ENCODE measurements at places on chromosomes 3 and 15.

DNA sequence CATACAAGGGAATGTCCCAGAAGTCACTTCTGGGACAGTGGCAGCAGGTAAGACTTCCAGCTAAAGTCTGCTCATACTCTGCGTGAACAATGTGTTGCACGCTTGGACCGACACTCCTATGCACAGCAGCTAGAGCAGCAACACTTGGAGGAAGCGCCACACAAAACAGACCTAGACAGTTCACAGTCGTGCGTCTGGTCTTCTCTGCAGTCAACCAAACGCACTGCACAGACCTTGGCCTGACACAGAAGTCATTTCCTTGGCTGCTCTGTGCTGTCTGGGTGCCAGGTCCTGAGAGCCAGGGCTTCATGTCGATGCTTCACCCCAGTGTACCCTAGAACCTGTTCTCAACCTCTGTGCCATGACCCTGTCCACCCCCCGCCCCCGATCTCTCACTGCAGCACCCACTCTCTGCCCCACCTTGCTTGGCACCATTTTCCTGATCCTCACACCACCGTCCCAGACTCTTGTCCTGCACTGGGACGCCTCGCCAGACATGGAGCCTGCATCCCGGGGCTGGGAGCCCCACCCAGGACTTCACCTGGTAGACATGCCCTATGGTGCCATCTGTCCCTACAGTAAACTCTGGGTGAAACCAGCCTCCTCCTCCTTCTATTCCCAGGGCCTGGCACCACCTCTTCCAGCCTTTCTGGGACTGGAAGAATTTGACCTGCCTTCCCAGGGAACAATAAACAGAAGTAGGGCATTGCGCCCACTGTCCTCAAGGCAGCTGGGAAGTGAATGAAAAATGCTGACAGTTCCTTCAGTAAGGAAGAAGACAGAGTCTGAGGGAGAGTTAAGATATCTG is 3.1 kb downstream of the ATP10A start:
- no peak for DNase-seq

DNA sequence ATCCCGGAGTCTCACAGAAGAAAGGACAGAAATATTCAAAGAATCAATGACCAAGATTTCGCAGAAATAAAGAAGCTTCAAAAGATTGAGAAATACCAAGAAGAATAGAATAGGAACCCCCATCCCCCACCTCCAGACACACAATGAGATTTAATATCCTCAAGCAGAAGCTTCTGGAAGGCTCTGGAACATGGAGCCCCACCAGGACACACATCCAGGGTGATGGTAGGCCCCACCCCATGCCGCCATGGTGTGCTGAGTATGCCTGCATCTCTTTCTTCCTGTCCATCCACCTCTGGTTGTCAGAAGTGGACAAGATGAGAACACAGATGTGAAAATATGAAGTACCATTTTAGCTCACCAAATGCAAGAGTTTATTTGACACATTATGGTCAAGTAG is 19.3 kb downstream of the PRR23E start:
- DNase-seq = no peak

- DNase-seq = no peak
Measured at GRCh38 chr3:181933052-181933618, 221.4 kb downstream of the SOX2 start.

- no peak for DNase-seq
Measured at GRCh38 chr3:149459491-149460059, 14.9 kb upstream of the TM4SF4 start.

GRCh38 chr15:68580026-68580882 is 1.5 kb downstream of the CORO2B start:
- no peak for DNase-seq

- no peak for DNase-seq
Measured at GRCh38 chr15:60551147-60551780, 72.3 kb upstream of the ICE2 start.

DNA sequence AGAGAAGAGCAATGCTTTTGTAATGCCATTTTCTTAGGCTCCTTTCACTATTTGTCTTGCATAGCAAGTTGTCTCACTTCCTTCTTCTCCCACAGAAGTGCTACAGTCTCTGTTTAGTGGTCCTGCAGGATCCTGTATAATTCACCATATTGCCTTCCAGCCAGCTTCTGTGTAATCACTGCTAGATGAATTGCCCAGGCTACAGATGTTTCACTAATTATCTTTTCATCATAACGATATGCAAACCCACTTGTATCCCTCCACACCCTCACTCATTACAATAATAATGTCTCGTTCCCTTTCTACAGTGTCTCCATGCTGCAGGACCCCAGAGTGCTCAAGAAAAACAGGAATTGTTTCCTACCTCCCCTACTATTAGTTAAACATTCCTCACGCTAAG is 402.9 kb downstream of the TBL1XR1 start:
- DNase-seq = no peak

- no peak for DNase-seq
Measured at GRCh38 chr15:57572468-57572867, 19.2 kb upstream of the MYZAP start.

GRCh38 chr15:101372149-101372577 is 77.1 kb upstream of the SNRPA1 start:
- no peak for DNase-seq

GRCh38 chr3:10268930-10269329 is 20.7 kb downstream of the TATDN2 start:
- no peak for DNase-seq

- no peak for DNase-seq
Measured at GRCh38 chr15:63559753-63560152, 37.4 kb upstream of the FBXL22 start.

GRCh38 chr3:96706509-96706908 is 107.9 kb upstream of the EPHA6 start:
- no peak for DNase-seq

- no peak for DNase-seq
Measured at GRCh38 chr3:45626096-45626887, 31.7 kb downstream of the LIMD1 start.

DNA sequence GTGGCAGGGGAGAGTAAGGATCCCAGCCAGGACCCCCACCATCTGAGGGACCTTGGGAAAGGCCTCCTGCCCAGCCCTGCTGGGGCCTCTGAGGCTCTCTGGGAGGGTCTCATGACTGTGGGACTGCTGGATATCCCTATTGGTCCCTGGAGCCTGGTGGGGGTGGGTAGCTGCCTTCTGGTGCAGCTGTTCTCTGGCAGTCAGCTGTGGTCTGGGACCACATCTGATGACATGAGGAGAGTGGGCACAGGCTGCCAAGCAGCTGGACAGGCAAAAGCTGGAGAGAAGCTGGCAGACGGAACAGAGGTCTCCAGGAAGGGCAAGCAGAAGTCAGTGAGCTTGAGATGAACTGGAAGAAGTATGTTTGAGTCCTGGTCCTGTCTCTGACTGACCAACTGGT is 22.4 kb downstream of the PLEKHO2 start:
- DNase-seq = no peak

DNA sequence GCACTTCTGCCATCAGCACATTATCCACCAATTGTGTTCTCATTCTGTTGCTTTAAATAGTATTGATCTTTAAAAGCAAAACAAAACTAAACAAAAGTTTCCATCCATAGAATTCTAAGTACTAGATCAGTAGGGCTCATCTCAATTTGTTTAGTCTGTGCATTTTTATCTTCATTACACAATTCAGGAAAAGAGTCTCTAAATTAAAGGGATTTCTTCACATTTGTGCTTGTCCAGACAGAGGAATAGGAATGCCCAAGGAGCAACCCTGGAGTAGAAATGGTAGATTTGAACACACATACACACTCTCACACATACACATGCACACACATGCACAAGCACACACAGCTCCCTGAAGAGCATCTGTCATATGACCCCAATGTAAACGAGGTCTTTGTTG is 21.4 kb downstream of the LMCD1 start:
- no peak for DNase-seq

GRCh38 chr3:193446965-193447602 is 68.5 kb upstream of the ATP13A5 start:
- DNase-seq = no peak

GRCh38 chr3:177688152-177688551 is 490.9 kb upstream of the TBL1XR1 start:
- no peak for DNase-seq

- DNase-seq = no peak
Measured at GRCh38 chr3:132803889-132804288, 81.7 kb upstream of the NPHP3 start.

DNA sequence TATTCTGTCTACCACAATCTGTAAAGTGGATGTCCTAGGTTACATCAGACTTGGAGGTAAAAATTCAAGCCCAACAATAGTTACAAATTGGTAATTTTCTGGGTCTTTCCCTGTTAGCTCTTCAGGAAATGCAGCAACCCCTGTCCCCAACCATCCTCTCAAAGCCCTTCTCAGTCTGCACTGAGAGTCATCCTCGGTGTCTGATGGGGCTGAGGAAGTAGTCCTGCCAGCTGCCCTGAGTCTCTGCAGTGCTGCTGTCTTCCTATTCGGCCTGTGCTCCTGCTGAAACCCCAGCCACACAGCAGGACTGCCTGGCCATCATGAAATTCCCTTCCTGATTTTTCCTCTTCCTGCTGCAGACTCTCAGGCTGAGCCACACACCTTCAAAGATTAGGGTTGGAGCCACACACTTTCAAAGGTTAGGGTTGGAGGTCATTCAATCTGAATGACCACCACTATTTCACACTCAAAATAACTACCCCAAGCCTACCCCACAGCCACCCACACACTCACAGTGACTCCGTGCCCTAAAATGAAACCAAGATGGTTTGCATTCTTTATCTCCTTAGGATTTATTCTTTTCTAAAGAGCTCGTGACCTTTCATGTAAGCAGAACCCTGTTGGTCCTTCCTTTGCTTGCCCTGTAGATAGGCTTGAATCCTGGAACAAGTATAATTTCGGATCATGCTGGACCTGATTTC is 17.6 kb downstream of the TRIM42 start:
- no peak for DNase-seq

GRCh38 chr15:58886921-58887320 is 46.6 kb downstream of the SLTM start:
- no peak for DNase-seq

GRCh38 chr15:48313216-48313615 is 18.0 kb upstream of the DUT start:
- no peak for DNase-seq

DNA sequence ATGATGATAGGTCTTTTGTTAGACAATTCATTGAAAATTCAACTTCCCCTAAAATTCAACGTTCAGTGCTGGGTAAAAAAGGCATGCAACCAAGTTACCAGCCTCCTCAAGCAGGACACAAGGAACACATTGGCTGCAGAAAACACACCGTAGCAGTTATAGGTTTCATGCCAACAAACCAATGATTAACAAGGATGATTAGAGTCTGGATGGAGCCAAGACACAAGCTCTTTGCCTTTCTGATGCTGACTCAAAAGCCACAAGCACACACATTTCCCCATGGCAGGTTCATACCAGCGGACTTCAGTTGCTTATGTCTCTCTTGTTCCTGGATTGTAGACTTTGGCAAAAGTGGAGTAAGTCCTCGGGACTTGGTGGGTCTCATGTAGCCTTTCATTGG is 105.8 kb downstream of the DHX30 start:
- no peak for DNase-seq

- DNase-seq = no peak
Measured at GRCh38 chr3:55477306-55478303, 9.5 kb downstream of the WNT5A start.

DNA sequence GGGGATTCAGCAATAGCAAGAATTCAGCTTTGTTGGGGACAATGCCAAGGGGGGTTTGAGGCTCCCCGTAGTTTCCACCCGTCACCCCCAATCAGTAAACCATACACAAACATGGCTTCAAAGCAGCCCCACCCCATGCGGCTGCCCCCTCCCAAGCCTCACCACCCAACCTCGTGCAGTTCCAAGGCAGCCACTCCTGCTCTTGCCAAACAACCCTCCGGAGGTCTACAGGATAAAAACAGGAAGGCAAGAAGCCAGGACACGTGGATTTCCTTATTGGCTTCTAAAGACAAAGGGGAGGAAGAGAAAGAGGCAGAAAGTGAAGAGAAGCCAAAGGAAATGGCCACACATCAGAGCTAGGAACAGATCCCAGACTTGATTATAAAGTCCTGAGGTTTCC is 121.1 kb downstream of the SHQ1 start:
- DNase-seq = no peak

DNA sequence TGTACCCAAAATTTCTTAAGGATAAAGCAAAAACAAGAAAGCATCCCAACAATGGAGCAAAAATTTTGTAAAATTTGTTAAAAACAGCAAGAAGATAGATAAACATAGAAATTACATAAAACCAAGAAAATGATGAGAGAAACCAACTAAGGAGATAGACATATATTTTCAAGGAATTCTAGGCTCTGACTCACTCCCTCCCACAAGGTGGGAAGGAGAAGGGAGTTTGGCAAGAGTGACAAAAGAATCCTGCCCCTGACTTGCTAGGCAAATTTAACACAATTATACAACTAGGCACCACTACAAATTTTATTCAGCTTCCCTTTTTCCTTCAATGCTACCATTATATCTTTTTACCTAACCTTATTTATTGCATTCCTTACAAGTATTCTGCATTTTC is 70.9 kb downstream of the MYO9A start:
- DNase-seq = no peak

DNA sequence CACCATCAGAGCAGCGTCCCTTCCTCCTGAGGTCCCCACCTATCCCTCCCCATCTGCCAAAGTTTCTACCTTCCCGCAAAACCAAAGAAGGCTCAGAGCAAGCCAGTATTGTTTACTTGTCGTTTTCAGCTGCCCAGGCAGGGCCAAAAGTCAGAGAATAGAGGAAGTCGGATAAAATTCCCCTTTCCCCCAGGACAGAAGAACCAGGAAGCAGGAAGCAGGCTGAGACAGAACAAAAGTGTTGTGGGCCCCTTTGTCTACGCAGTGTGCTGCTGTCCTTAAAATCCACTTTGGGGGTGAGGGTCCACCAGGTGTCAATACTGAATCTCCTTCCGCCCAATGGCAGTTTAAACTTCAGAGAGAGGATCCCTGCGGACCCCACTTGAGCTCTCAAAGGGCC is 18.5 kb upstream of the RPL32 start:
- no peak for DNase-seq

- DNase-seq = no peak
Measured at GRCh38 chr3:27626596-27627118, 95.5 kb downstream of the EOMES start.

- no peak for DNase-seq
Measured at GRCh38 chr15:61915640-61916039, 144.6 kb downstream of the VPS13C start.

DNA sequence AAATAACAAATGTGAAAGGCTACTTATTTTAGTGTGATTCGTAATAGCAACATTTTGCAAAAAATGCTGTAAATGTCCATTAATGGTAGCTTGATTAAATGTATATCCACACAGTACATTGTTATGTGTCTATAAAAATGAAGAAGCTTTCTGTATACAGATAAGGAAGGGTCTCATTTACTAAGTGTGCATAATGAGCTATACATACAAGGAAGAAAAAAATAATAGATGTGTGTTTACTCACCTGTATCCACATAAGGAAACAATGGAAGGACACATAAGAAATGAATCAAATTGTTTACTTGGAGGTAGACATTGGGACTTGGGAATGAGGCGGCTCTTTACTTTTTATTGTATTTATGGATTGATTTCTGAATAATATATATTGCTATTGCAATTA is 34.9 kb downstream of the MED12L start:
- no peak for DNase-seq

DNA sequence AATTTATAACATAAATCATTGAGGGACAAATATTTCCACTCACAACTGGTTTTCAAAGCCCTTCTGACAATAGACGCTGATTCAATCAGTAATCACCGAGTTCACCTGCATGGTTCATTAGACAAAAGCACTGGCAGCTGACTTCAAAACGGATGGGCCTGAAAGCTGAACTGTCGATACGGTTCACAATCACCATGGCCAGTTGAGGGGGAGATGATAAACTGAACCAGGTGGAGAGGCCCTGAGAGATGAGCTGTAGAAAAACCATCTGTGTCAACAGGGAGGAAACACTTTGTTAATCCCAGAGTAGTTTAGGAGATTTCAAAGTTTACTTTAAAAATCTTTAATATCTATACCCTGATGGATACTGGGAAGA is 75.0 kb downstream of the PEX5L start:
- no peak for DNase-seq
